ENCODE measurements at places on chromosomes 2 and 18. TPM values are rescaled to one million over a fixed set of nuclear protein-coding genes. Genes with fewer than 3 reads are reported as not detected.

IHH gene
- not detected for total RNA-seq

GRCh38 chr18:23103449-23103848 is 31.8 kb upstream of the CABLES1 start:
- DNase-seq = no peak

DNA sequence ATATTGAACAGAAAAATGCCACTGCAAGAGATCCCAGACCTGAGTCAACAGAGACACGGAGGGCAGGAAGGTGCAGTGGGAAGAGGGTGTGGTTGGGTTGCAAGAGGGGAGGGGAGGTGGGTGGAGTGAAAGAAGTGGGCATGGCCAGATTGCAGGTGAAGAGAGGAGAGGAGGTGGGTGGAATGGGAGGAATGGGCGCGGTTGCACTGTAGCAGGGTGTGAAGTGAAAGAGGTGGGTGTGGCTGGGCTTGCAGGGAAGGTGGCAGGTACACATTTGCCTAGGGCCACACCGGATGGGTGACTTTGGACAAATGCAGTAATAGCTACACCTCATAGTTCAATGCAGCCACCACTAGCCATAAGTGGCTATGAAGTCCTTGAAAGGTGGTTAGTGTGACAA is 71.1 kb downstream of the DOCK10 start:
- DNase-seq = no peak

TUBA4B gene
- total RNA-seq = not detected

DNA sequence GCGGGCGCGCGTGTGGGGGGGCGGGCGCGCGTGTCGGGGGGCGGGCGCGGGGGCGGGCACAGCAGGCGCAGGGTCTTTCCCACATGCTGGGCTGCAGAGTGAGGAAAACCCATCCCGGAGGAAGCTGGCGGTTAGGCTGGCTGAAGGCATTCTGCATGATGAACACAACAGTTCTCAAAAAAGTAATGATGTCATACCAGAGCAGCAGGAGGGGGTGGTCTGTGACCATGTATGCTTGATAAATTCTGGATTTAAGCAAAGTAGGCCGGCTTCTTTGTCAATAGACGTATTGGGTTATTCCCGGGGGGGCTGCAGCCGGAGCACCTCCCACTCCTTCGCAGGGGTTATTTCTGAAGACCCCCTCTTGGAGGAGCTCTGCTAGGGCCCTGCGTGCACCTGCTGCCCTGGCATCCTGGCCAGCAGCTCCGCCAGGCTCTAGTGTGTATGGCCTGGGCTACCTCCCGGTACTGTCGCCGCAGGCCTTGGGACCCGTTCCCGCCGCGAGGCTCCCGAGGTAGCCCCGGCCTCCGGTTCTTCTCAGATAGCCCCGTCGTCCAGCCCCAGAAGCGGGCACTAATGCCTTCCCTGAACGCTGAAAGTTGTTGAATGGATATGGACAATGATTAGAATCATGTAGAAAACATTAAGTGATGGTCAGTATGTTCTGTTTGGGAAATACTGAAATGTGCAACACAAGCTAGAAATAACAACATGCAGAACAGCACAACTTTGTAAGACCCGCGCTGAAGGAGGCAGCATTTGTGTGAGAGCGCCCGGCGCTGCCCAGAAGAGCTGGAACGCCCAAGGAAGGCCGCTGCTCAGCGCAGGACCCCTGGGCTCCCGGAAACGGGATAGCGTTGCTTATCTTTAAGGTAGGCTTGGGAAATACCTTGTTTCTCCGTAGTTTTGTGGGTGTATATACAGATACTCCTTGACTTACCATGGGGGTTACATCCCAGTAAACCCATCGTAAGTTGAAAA is 101.4 kb upstream of the RAB6C start:
- peak; percentile 75 for DNase-seq

MC2R gene
- not detected for total RNA-seq

GRCh38 chr2:236010920-236011685 is 157.1 kb downstream of the GBX2 start:
- no peak for DNase-seq

- no peak for DNase-seq
These were observed 717 bp downstream of the IHH start for GRCh38 chr2:219059725-219060682.

DNA sequence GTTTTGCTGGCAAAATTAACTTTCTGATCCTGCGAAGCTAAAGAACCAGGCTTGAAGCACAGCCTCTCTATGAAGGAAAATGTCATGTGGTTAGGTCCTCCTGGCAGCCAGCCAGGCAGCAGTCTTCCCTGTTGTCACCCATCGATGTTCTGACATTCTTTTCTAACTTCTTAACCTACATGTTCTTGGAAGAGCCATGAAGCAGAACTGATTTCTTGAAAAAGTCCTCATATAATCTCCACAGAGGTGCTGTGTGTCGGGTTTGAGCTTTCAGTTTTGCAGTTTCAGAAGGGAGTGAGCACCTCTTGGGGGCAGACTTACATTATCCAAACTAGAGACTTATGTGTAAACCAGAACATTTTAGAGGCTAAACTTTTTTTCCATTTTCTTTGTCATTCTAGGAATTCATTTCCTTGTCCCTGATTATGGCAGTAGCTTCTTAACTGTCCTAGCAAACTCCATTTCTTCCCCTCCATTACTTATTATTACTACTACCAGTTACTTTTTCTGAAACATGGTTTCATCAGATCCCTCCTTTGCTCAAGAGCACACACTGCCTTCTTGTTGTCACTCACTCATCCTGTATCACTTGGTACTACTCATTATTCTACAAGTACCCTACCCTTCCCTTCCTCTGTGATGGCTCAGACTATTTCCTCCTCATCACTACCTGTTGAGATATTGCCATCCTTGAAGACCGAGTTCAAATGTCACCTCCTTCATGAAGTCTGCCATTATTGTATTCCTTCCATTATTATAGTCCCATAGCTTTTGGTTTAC is 31.1 kb downstream of the DOK1 start:
- DNase-seq = no peak

- DNase-seq = no peak
These were observed 16.6 kb upstream of the E2F6 start for GRCh38 chr2:11482473-11483035.

GRCh38 chr2:32258242-32258641 is 6.4 kb downstream of the NLRC4 start:
- no peak for DNase-seq

DNA sequence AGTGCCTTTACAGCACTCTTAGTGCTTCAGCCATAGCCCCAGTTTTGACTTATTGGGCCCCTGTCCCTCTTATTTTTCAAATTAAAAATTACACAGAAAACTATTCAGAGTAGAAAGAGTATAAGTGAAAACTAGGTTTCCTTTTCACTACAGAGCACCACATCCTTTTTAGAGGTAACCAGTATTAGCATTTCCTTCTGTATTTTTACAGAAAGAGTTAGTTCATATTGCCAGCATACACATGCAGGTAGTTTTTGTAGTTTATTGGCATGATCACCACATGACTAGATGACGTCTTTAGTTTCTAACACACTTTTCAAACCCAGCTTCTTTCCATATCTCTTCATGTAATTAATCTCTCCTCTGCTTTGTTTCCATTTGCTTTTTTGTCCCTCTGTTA is 66.4 kb downstream of the UBE2E3 start:
- DNase-seq = no peak

- no peak for DNase-seq
These were observed 46.8 kb upstream of the ACMSD start for GRCh38 chr2:134791616-134792015.

TBC1D8 gene
- 17.4 TPM for total RNA-seq

DNA sequence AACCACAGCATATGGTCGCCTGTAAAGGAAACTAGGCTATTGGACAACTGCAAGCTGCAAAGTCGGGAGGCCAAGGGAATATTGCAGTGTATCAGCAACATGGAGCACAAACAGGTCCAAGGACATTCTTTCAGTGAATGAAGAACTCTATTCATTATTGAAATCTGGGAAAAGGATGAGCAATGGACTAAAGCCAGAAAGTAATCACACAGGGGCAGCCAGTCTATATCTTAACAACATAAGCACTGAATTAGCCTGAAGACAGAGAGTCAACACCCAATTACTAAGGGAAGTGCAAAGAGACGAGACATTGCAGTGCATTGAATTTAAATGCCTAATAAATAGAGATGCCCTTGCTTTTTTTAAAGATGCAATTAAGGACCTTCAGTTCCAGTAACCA is 615.5 kb upstream of the SETBP1 start:
- no peak for DNase-seq

GRCh38 chr2:187709065-187709464 is 154.8 kb upstream of the TFPI start:
- DNase-seq = no peak

TTN gene
- total RNA-seq = 20.2 TPM

GRCh38 chr18:56321470-56321869 is 316.9 kb downstream of the TXNL1 start:
- DNase-seq = no peak

UGT1A9 gene
- not detected for total RNA-seq

FLACC1 gene
- 1.6 TPM for total RNA-seq

DNA sequence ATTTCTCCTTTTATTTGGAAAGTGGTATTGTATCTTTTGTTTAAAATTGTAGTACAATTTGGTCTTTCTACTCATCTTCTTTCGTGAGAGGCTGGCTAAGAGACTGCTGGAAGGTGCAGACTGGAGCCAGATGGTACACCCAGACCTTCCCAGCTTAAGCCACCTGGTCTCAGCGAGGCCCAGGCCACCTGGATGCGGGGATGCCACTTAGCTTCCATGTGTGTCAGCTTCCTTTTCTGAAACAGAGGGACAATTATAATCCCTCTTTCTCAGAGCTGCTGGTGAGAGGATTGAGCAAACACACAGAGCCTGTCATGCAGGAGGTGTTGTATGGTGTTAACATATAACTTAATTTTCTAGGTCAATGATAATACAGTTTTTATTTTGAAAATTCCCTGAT is 17.4 kb downstream of the FARP2 start:
- DNase-seq = no peak

- DNase-seq = no peak
These were observed 18.4 kb downstream of the SH2D6 start for GRCh38 chr2:85436836-85437487.

DNA sequence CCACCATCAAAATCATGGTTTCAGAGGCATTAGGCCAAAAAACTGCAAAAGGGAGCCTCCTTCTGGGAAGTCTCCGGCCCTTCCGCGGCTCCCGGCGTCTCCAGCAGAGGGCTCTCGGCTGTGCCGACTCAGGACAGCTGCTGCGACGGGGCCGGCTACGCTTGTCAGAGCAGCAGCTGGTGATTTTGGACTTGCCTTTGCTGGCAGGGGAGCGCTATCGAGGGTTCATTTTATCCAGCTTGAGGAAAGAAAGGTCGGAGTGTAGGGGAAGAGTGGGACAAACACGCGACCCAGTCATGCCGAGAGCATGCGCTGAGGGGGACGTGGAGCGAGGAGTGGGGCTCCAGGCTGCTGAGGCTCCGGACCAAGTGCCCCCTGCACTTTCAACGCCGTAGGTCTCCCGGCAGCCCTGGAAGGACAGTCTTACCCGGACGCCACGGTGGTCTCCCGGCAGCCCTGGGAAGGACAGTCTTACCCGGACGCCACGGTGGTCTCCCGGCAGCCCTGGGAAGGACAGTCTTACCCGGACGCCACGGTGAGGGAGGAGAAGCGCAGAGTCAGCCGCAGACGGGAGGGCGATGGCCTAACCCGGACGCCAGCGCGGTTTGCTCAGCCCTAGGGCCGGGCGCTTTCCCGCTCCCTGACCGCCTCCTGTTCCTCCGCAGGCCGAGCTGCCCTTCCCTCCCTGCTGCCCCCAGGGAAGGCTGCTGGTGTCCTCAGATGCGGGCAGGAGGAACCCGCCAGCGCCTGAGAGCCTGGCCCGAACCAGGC is 21.7 kb downstream of the DDX18 start:
- peak; percentile 91 for DNase-seq

DNA sequence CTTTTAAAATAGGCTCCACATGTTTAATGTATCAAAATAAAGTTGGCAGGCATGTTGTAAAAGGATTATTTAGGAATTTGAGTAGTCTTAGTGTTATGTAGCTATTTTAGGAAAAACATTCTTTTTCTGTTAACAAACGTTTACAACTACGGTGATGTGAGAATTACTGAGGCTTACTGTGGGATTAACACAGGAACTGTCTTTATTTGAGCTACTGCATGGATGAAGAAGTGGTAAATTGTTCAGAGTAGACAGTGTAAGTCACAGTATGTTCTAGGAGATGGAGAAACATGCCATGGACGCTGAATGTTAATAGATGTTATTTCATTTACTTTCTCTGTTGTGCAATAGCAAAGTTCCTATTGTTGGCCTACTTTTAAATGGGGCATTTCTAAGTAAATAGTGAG is 1.6 kb downstream of the PPM1B start:
- DNase-seq = no peak

GRCh38 chr2:219099329-219099728 is 38.6 kb upstream of the IHH start:
- no peak for DNase-seq

RGPD4 gene
- not detected for total RNA-seq

FNDC4 gene
- total RNA-seq = 6.6 TPM

KIAA2012 gene
- total RNA-seq = not detected

DNA sequence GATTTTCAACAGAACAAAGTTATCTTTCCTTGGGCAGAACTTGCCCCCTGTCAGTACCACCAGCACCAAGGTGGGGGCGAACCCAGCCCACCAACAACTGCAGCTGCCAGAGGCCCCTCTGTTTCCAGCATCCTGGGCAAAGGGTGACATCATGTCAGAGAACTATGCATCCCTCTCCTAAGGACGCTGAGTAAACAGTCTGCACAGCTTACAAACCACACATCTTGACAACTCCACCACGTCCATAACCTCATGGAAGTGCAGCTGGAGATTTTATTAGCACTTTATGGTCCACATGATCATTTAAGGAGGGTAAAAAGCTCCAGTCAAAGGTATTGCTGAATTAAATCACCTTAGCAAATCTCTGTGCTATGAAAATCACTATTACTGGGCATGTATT is 40.4 kb downstream of the PIEZO2 start:
- no peak for DNase-seq

PID1 gene
- 83.6 TPM for total RNA-seq

DNA sequence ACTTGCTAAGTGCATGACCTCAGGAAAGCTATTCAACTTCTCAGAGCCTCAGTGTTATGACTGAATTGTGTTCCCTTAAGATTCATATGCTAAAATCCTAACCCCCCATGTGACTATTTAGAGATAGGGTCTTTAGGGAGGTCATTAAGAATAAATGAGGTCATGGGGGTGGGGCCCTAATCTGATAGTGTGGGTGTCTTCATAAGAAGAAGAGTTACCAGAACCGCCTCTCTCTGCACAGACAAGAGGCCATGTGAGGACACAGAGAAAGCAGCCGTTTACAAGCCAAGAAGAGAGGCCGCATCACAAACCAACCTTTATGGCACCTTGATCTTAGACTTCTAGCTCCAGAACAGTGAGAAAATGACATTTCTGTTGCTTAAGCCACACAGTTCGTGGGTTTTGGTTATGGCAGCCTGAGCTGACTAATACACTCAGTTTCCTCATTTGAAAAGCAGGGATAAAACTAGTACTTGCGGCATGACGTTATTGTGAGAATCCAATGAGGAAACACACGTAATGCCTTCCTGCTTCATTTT is 9.9 kb downstream of the SH2D6 start:
- no peak for DNase-seq

C2orf80 gene
- total RNA-seq = not detected

GRCh38 chr2:215736653-215737290 is 276.6 kb downstream of the MREG start:
- DNase-seq = no peak

- peak; percentile 80 for DNase-seq
These were observed 456 bp downstream of the LRP1B start for GRCh38 chr2:142130111-142131009.

IL36B gene
- total RNA-seq = not detected

All from sigmoid colon (tissue), 7 donors.